ENCODE measurements at places on chromosomes 3 and 15. TPM values are rescaled to one million over a fixed set of nuclear protein-coding genes. Genes with fewer than 3 reads are reported as not detected.
A peak's percentile ranks its signal among the peaks of the same experiment; 100 is the strongest.

- no peaks in the 10 kb centered on the region for H3K4me1 ChIP-seq
- H3K36me3 ChIP-seq = no peaks in the 10 kb centered on the region
- no peak overlapping the region for H3K27ac ChIP-seq
- DNase-seq = no peak
Observed at GRCh38 chr3:62502315-62503300, 129.3 kb upstream of the FEZF2 start.

GRCh38 chr3:72560846-72561675, 287.2 kb downstream of the SHQ1 start:
- H3K36me3 ChIP-seq = no peaks in the 10 kb centered on the region
- DNase-seq = no peak
- no peak overlapping the region for H3K4me3 ChIP-seq
- no peaks in the 10 kb centered on the region for H3K27me3 ChIP-seq
- no peaks in the 10 kb centered on the region for H3K4me1 ChIP-seq

GPR156 gene
- 0.33 TPM for polyA plus RNA-seq

TERC gene
- polyA plus RNA-seq = 1.1 TPM

DNA sequence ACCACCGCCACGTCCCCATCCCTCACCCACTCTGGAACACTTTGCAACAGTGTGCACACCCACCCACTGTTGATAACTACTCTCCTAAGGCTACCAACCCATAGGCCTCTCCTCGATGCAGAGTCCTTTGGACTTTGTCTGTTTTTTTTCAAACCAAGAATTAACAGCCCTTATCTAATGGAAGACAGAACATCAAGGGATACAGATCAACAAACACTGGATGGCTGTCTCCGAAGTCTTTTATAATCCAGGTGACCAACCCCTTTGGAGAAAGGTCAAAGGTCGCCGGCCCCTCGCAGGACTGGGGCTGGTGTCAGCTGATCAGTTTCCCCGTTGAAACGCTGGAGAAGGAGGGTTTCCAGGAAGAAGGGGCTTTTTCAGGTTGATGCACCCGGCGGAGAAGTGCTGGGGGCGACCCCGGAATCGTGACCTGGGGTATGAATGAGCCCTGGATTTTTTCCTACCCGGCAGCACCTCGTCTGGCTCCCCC, 532 bp downstream of the B4GALT4 start:
- H3K36me3 ChIP-seq = peaks cover 20% of the 10 kb centered on the region
- H3K27ac ChIP-seq = peak overlapping the region; percentile 84
- peak; percentile 91 for DNase-seq
- peak overlapping the region; percentile 68 for H3K4me3 ChIP-seq
- peaks cover 13% of the 10 kb centered on the region for H3K4me1 ChIP-seq

HPS3 gene
- 30.9 TPM for polyA plus RNA-seq

STARD9 gene
- polyA plus RNA-seq = 10.3 TPM

GABRB3 gene
- 5.1 TPM for polyA plus RNA-seq

DNA sequence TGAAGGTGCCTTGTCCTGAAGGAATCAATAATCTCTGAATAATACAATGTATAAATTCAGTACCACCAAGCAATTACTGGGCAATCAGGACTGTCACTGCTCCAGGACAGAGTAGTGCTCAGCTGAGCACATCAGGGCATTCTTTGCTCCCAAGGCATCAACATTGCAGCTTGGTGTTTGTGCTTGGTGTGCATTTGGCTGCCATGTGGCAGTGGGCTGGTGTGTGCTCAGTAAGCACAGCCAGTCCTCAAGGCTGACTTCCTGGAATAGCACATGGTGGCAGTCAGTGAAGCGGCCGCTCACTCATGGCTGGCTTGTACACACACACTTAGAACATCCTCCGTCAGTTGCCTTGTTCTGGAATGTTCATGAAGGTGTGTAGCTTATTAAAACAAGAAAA, 217.0 kb downstream of the EPHB1 start:
- H3K36me3 ChIP-seq = no peaks in the 10 kb centered on the region
- no peaks in the 10 kb centered on the region for H3K27me3 ChIP-seq
- no peak overlapping the region for H3K27ac ChIP-seq
- DNase-seq = no peak
- no peaks in the 10 kb centered on the region for H3K4me1 ChIP-seq

GRCh38 chr3:90128391-90128790, 1021.0 kb downstream of the EPHA3 start:
- H3K27ac ChIP-seq = no peak overlapping the region
- no peak overlapping the region for H3K4me3 ChIP-seq
- no peaks in the 10 kb centered on the region for H3K36me3 ChIP-seq
- DNase-seq = no peak
- H3K4me1 ChIP-seq = no peaks in the 10 kb centered on the region

ZMYND10 gene
- 0.99 TPM for polyA plus RNA-seq

SLITRK3 gene
- polyA plus RNA-seq = 1.1 TPM

- H3K4me1 ChIP-seq = peaks cover 18% of the 10 kb centered on the region
- peak; percentile 79 for DNase-seq
- H3K27ac ChIP-seq = peak overlapping the region; percentile 80
- H3K36me3 ChIP-seq = peaks cover 23% of the 10 kb centered on the region
- H3K27me3 ChIP-seq = no peaks in the 10 kb centered on the region
Observed at GRCh38 chr3:49133226-49133951, 539 bp upstream of the LAMB2 start.

GRCh38 chr15:71801935-71802655, 8.3 kb upstream of the NR2E3 start:
- H3K27ac ChIP-seq = no peak overlapping the region
- H3K4me3 ChIP-seq = no peak overlapping the region
- H3K4me1 ChIP-seq = peaks cover 7% of the 10 kb centered on the region
- no peaks in the 10 kb centered on the region for H3K36me3 ChIP-seq

GPX1 gene
- 218 TPM for polyA plus RNA-seq

- no peaks in the 10 kb centered on the region for H3K36me3 ChIP-seq
- H3K4me1 ChIP-seq = no peaks in the 10 kb centered on the region
- no peak overlapping the region for H3K4me3 ChIP-seq
- DNase-seq = no peak
Observed at GRCh38 chr3:155230382-155230781, 63.1 kb downstream of the STRIT1 start.

- H3K36me3 ChIP-seq = peaks cover 62% of the 10 kb centered on the region
- H3K4me3 ChIP-seq = no peak overlapping the region
Observed at GRCh38 chr3:42216931-42217333, 49.1 kb downstream of the CCK start.

DNA sequence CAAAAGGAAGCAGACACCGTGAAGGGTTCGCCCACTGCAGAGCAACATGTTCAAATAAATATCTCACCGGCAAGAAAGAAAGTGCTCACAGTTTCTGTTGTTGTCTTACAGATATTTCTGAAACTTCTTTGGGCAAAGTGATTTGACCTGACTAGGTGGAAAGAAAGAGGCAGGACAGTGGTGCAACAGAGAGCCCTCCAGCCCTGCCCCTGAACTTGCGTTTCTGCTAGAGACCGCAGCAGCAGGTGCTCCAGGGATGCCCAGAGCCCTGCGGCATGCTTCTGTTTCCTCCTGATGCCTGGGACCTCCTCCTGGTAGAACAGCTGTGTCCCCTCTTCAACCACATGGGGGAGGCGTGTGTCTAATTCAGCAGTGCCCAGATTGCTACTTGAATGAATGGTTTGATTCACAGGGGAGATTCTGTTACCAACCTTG, 123.4 kb downstream of the ATP10A start:
- no peak overlapping the region for H3K27ac ChIP-seq
- H3K4me3 ChIP-seq = no peak overlapping the region
- DNase-seq = no peak

WNT5A gene
- polyA plus RNA-seq = 11.4 TPM

GRCh38 chr3:138381950-138382715, 33.8 kb downstream of the MRAS start:
- DNase-seq = no peak
- H3K27me3 ChIP-seq = no peaks in the 10 kb centered on the region
- H3K4me3 ChIP-seq = no peak overlapping the region
- no peaks in the 10 kb centered on the region for H3K36me3 ChIP-seq

GRCh38 chr3:102443021-102443420, 8.2 kb downstream of the ZPLD1 start:
- peak; percentile 30 for DNase-seq
- no peaks in the 10 kb centered on the region for H3K36me3 ChIP-seq
- no peaks in the 10 kb centered on the region for H3K27me3 ChIP-seq
- no peaks in the 10 kb centered on the region for H3K4me1 ChIP-seq

DNA sequence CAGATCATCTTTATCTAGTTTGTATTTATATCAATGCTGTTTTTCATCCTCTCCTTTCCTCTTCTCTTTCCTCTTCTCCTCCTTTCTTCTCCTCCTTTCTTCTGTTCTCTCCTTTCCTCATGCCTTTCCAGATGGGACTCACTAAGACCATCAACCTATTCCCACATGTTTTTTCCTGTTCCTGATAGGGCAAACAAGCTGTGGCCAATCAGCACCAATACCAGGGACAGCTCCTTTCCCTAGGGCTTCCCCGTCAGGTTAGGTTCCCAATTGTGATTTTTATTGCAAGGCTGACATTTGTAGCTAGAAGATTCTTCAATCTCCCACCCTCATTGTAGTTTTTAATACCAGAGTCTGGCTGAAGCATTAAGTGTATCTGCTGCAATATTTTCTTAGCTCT, 76.3 kb upstream of the COL8A1 start:
- no peaks in the 10 kb centered on the region for H3K4me1 ChIP-seq
- H3K4me3 ChIP-seq = no peak overlapping the region
- H3K36me3 ChIP-seq = no peaks in the 10 kb centered on the region
- no peak overlapping the region for H3K27ac ChIP-seq
- H3K27me3 ChIP-seq = no peaks in the 10 kb centered on the region
- DNase-seq = no peak

GRCh38 chr3:101695779-101696372, 9.4 kb upstream of the RPL24 start:
- H3K27ac ChIP-seq = no peak overlapping the region
- H3K4me3 ChIP-seq = no peak overlapping the region

DNA sequence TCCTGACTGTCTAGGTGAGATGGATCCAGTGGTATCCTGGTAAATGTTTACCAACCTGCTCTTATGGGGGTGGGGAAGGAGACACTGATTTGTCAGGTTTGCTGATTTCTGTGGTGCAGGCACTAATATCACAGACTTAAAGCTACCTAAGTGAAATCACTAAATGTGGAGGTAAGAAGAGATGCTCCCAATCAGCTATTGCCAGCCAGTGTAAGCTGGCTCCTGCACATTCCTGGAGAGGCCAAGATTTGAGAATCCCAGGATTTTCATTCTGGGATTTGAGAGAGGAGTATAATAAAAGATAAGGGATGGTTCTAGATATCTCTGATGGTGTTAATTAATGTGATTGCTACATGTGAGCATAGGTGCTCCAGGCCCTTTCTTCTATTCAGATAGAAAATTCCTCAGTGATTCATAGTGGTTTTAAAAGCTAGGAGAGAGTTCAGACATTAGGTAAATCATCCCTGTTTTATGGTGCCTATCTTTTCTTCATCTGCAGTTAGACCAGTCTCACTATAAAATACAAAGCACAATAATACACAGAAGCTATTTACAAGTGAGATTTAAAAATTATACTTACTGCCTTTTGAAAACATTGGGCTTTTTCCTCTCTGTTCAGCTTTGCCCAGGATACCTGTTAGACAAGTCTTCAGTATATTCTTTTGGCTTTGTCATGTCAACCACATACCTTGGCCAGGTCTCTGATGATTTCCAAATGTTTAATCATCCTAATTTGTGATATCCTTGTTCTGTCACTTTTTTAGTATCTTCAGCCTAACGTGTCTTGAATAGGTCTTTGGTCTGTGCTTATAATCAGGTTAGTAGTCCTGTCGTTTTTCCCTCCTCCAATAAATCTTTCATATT, 90.9 kb downstream of the MBNL1 start:
- H3K4me3 ChIP-seq = no peak overlapping the region
- no peak for DNase-seq
- H3K27me3 ChIP-seq = no peaks in the 10 kb centered on the region
- no peaks in the 10 kb centered on the region for H3K4me1 ChIP-seq
- H3K27ac ChIP-seq = no peak overlapping the region

GNB5 gene
- 7.9 TPM for polyA plus RNA-seq

- H3K27ac ChIP-seq = no peak overlapping the region
- no peak overlapping the region for H3K4me3 ChIP-seq
- DNase-seq = no peak
Observed at GRCh38 chr3:97713634-97714033, 50.9 kb upstream of the ARL6 start.
